ENCODE measurements at places on chromosomes 6 and 20.
A peak's percentile ranks its signal among the peaks of the same experiment; 100 is the strongest.

GRCh38 chr20:19993958-19994669 lies 23.0 kb upstream of the NAA20 start:
- DNase-seq = no peak

- DNase-seq = no peak
Observed at GRCh38 chr6:77619114-77619513, 33.7 kb upstream of the MEI4 start.

- no peak for DNase-seq
Observed at GRCh38 chr20:56382696-56383095, 9.3 kb downstream of the AURKA start.

GRCh38 chr6:3402310-3403237 lies 54.3 kb downstream of the SLC22A23 start:
- no peak for DNase-seq

GRCh38 chr6:167829513-167829912 lies 2.8 kb downstream of the AFDN start:
- no peak for DNase-seq

GRCh38 chr6:45648262-45648620 lies 270.5 kb upstream of the SUPT3H start:
- no peak for DNase-seq

DNA sequence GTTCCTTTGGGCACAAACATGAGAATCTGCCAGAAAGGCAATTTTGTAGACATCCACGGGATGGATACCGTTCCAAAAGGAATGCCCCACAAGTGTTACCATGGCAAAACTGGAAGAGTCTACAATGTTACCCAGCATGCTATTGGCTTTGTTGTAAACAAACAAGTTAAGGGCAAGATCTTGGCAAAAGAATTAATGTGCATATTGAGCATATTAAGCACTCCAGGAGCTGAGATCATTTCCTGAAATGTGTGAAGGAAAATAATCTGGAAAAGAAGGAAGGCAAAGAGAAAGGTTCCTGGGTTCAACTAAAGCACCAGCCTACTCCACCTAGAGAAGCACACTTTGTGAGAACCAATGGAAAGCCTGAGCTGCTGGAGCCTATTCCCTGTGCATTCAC lies 103.9 kb upstream of the ARG1 start:
- no peak for DNase-seq

DNA sequence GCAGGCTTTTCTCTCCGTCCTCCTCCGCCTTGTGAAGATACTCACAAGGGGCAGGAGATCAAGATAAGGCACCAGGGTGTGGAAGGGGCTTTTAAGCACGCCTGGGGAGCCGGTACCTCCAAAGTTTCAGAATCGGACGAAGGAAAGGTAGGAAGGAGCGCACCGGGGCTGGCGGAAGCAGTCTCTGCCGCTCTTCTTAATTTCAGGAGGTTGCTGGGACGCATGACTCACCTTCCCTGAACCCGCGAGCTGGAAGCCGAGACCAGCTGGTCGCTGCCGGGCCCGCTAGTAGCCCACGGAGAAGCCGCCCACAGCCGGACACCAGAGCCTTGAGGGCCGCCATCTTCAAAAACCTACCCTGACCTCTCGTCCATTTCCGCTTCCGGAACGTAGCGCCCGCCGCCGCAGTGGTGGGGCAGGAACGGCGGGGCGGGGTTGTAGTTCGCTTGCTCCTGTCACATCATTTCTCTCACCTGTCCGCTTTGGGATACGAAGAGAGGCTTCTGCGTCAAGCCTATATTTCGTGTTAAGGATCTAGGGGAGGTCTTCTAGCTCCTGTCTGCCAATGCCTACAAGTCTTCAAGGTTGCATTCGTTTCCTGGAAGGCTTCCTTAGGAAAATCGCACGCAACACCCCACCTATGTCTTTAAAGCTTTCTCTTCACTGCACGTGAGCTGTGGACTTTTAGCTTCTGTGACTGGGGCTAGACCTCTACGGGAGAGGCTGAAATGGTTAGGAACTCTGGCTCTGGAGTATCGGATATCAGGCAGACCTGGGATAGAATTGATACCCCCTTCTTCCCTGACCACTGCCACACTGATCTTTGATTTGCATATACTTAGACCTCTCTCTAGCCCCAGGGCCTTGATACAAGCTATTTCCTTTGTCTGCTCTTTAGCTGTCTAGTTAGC lies at the start of gene MRPS18A:
MRPS18A (minus strand) TSS at position 355 of the 911 bp plus-strand sequence; CDS start at position 343, 12 bp downstream.
- no peak for DNase-seq

GRCh38 chr20:39853636-39854035 lies 835.4 kb downstream of the MAFB start:
- no peak for DNase-seq

DNA sequence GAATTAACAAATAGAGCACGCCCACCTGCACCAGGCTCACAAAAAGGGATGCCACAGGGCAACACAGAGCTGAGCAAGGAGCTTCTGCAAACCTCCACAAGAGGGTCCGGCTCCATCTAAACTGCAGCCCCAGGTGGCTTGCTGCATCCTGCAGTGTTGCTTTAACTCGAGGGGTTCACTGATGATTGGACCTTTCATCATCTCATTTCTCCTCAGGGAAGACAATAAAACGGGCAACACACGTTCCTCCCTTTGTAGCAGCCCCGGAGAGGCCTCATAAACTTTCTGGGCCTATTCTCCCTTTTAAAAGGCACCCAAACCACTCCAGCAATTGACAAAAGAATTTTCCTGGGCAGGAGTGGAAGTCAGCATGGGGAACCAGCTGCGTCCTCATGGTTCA lies 161.5 kb upstream of the CDH4 start:
- no peak for DNase-seq

DNA sequence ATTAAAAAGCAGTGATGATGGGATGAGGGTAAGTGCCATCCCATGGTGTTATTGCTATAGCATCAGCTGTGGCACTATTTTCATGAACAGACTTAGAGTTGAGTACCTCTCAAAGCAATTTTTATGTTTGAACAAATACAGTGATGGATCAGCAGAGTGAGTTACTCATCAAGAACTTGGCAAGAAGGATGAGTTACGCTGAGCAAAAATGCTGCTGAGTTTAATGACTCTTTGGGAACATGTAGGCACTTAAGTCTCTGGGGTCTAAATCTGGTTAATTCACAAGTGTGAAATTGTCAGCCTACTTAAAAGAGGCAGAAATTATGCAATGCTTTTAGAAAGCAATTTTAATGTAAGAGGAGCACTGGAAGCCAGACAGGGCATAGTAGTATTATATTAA lies 78.5 kb upstream of the AHI1 start:
- DNase-seq = no peak

DNA sequence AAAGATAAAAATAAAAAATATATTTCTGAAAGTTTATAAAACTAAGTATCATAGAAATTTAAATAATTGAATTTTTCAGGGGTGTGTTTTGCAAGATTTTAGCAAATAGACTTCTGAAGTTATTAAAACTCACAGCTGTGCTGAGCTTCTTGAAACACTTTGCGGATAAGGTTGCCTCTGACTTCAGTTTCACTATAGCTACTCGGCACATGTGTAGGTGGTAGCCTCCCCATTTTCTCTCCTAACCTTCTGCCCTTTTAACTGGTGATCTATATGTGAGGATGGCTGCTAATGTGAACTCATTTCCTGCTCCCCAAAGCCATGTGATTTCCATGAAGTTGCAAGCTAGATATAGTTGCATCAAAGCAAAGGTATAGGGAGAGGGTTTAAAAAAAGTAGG lies 129.3 kb upstream of the STMND1 start:
- no peak for DNase-seq

- DNase-seq = no peak
Observed at GRCh38 chr20:18377896-18378481, 88.8 kb downstream of the DZANK1 start.

DNA sequence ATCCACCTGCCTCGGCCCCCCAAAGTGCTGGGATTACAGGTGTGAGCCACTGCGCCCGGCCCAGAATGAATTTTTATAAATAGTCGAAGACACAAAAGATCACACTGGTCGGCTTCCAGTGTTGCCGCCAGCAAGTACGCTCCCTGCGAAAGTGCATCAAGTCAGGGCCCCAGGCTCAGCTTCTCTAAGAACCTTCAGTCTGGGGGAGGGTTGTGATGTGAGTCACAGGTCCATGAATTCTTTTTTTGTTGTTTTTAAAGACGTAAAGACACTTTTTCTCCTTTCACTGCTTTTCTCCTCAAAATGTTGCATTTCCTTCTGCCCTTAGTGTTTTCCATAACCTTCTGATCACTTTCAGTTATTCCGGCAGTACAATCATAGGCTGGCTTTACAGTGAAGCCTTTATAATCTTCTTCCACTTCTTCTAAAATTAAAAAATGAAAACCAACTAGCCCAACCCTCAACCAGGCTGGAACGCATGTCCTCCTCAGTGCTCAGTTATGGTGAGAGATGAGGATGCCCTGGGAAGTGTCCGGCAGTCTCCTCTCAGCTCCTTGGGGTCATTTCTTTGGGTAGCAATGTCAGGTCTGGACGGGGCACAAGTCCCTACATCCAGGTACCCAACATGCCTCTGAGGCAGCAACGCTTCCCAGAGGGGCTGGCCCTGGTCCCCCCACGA lies 66.6 kb downstream of the CSE1L start:
- DNase-seq = no peak

DNA sequence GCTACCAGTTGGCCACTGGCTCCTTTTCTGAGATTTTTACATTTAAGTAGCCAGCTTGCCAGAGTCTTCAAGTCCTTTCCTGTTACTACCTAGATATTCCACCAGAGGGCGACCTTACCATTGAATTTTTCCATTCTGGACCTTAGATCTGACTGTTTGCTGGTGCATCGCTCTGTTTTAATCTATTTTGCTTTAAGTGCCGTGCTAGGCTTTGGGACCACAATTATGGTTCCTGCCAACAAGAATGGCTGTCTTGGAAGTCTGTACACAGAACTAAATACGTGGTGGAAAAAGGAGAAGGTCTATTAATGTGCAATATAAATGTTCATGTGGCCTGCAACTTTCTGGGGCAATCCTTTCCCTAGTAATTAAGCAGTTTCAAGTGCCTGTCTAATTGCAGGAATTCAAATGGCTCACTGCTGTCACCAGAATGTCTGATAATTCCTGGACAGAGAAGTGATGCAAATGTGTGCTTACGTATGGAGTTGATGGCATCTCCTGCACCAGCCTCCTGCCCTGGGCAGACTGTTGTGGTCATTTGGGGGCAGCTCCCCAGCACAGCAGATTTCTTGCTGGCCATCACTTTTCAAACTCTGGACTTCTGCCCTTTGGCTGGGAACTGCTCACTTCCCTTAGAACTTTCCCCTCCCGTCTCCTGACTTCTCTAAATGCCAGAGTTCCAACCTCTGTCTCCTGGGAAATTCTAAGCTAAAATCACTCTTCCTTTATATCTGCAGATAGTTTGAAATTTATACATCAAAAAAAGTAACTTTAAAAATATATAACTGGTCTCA lies 5.6 kb upstream of the HLA-DOA start:
- DNase-seq = peak; percentile 18

DNA sequence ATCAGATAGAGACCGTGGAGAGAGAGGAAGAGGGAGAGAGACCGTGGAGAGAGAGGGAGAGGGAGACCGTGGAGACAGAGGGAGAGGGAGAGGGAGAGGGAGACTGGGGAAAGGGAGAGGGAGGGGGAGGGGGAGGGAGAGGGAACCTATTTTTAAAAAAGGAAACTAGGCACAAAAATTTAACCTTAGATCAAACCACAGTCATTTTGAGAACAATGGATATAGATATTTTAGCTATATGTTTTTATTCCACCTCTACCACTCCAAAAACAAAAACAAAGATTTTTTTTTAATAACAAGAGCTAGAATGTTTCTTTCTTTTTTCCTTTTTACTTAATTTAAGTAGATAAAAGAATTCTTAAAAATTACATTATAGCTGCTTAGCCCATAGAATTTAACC lies 65.1 kb upstream of the SCGN start:
- no peak for DNase-seq

DNA sequence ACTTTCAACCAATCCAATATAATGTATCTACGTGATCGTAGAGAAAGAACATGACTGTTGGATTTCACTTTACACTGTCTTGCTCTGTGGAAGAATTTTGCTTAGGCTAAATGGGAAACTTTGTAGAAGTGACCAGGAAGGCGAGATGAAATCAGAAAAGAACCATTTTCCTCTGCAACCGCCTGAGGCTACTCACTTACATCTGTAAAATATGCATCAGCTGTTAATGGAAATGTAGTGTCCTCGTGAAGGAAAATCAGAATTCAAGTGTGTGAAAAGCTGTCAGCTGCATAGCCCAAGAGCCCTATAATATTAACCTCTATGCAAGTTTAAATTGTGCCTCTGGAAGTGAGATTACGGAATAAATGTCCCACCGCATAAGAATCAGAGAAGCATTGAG lies 277.9 kb downstream of the C6orf118 start:
- no peak for DNase-seq

GRCh38 chr6:43714311-43715055 lies 26.9 kb upstream of the MRPS18A start:
- no peak for DNase-seq

- no peak for DNase-seq
Observed at GRCh38 chr6:29294499-29294914, 7.0 kb upstream of the OR14J1 start.

DNA sequence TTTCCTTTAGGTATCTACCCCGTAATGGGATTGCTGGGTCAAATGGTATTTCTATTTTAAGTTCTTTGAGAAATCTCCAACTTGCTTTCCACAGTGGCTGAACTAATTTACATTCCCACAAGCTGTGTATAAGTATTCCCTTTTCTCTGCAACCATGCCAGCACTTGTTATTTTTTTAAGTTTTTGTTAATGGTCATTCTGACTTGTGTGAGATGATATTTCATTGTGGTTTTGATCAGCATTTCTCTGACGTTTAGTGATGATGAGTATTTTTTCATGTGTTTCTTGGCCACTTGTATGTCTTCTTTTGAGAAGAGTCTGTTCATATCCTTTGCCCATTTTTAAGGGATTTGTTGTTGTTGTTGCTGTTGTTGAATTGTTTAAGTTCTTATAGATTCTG lies 871.1 kb downstream of the KIF16B start:
- no peak for DNase-seq

- no peak for DNase-seq
Observed at GRCh38 chr6:154479771-154480639, 30.5 kb downstream of the CNKSR3 start.

DNA sequence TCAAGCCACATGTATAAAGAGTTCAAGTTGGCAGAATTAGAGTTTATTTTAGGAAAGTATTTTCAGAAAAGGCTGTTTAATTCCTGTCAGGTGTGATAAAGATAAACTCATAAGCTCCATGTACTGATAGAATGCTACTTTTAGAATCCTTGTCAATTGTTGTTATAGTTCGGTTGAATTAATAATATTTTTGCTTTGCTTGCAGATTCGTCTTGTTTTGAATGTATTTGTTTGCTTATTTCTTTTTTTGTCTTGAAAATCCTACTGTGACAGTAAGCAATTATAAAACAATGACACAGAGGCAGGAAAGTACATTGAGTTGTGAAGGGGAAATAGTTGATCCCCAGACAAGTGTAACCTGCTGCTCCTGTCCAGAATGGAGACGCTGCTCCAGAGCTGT lies 333.9 kb upstream of the PLCB4 start:
- no peak for DNase-seq

GRCh38 chr20:3115190-3116107 lies 30.9 kb upstream of the AVP start:
- DNase-seq = no peak

Data from SIG-M5 (cell line).